Naive thymus-derived CD4-positive, alpha-beta T cell (primary cell): ENCODE measurements at places on chromosomes 4 and X. TPM values are rescaled to one million over a fixed set of nuclear protein-coding genes. Genes with fewer than 3 reads are reported as not detected.

DNA sequence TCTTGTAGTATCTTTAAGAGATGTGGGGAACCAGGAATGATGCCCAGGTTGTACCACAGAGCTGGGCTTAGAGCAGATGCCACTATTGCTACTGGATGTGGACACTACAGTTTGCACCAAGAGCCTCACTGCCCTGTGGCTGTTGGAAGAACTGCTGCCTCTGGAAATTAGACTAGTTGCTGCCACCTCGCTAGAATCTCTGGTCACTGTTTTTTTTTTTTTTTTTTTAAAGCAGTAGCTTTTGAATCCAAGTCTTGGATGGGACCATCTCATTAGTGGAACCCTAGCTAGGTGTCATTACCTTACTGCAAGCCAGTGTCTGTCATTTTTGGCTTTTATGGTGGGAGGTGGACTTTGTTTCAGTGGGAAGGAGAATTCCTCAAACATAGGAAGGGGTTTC is 105.5 kb downstream of the ARHGAP10 start:
- DNase-seq, result no peak

DNA sequence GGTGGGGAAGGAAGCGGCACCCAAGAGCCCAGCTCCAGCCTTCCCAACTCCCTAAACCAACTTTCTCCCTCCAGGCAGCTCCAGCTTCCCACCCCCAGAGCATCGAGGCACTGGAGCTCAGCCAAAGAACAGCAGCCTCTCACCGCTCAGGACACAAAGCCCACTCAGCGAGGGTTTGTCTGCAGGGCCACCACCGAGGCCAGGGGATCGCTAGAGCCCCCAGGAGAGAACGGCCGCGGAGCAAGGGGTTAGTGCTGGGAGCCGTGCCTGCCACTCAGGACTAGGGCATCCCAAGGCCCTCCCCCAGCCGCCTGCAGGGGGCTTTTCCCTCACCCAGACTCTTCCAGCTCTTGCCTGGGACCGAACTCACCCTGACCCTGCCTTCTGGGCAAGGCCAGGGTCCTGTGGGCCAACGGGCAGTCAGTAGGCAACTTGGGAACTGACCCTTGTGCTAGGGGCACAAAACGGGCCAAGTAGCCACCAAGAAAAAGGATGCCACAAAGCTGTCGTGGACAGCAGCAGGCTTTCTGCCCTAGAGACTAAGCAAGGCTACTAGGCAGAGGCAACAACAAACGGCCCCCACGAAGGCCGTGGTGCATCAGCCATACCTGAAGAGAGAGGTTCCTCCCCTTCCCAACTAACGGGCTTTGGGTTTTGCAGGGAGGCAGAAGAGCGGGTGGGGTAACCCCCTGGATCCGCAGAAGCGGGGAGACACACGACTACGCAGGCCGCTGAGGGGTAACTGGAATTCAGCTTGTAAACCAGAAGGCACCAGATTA is 2.3 kb downstream of the HCFC1 start:
- DNase-seq, result no peak

DNA sequence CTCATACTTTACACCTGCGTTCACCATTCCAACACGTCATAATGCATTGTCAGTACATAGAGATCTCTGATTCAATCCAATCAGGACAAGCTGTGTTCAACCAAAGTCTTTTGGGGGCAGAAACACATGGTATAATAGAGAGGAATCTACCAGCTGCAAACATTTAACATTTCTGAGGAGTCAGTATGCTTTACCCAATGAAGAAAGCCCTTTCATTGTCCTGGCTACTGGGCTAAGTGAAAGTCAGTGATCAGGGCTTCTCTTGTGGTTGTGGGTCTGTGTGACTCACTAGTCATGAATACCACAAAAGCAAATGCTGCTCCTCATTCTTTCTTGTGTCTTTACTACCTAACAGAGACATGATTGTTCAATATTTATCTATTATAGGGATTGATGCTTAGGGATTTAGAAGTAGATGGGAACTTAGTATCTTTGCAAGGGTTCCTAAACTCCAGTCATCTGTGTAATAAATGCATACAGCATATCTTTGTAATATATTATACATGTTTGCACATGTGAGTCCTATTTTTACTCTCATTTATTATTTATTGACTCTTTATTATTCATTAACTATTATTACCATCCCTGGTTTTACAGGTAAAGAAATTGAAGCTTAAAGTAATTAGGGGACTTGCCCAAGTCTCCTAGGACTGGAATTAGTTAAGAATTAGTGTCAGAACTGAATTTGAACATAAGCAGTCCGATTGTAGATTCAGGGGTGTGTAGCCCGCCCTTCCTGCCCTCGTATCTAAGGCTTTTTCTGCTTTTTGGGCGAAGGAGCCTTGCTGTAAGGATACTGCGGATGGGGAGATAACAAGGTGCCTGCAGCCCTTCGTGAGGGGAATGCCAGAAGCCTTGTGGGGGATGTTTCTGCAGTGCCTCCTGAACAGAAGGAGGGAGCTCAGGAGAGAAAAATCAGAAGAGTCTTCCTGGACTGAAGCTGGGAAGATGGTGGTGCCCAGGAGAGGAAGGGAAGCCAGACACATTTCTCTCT is 353.1 kb upstream of the BOD1L1 start:
- DNase-seq, result no peak

- no peak for DNase-seq
These were observed 1.8 kb upstream of the KDM6A start for GRCh38 chrX:44871114-44871645.

DNA sequence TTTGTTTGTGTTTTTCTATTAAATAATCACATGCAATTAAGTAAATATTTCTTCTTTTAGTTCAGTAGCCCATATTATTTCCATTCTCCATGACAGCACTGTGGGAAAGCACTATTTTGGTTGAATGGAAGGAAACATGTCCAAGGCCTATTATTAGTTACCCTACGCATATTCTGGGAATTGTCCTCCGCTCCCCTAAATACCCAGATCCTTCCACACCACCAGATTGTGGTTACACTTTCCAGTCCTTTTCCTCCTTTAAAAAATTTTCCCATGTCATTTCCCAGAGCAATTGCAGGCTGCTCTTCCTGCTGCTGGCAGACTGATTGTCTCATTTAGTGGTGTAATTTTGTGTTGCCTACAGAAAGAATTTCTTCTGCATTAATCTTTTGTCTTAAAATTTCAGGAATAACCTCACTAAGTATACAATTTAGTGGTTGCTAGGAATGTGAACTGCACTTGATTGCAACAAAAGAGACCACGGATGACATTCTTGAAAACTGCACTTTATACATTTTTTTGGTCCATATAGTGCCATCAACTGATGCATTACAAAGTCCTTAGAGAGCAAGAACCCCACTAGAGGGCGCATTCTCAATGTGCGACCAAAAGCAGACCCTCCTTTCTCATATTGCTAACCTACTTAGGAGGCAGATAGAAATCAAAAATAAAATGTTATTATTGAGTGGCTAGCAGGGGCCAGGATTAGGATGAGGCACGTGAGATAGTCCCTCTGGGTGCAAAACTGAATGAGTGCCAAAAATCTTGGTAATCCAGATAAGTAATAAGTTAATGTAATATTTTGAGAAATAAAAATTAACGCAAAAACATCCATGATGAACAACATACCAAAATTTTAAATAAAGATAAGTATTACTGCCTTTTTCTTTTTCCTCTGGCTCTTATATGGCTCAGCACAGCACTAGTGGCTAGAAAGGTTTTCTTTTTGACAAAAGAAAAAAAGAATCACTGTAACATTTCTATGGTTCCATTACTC is 98.8 kb upstream of the IQCM start:
- no peak for DNase-seq

Gene NR0B1
- total RNA-seq, result not detected

Gene CXCL1
- not detected in 2 replicates for total RNA-seq

- no peak for DNase-seq
These were observed 90.3 kb downstream of the RAPGEF2 start for GRCh38 chr4:159193046-159193620.

DNA sequence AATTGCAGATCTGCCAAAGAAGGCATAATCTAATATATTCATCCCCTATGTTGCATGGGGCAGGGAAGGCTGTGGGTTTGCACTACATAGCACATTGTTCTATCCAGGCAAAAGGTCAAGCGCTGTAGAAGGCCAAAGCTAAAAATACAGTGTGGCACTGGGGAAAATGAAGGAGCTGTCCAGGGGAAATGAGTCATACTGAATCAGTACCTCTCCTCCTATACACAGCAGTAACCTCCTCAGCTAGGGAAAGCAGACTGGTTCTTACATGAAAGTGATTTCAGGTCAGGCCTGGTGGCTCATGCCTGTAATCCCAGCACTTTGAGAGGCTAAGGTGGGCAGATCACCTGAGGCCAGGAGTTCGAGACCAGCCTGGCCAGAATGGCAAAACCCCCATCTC is 31.0 kb upstream of the SLC25A4 start:
- DNase-seq, result no peak

- DNase-seq, result no peak
These were observed 586.7 kb downstream of the GBA3 start for GRCh38 chr4:23279377-23279986.

GRCh38 chr4:4254666-4255065 is 6.6 kb upstream of the TMEM128 start:
- DNase-seq, result no peak

DNA sequence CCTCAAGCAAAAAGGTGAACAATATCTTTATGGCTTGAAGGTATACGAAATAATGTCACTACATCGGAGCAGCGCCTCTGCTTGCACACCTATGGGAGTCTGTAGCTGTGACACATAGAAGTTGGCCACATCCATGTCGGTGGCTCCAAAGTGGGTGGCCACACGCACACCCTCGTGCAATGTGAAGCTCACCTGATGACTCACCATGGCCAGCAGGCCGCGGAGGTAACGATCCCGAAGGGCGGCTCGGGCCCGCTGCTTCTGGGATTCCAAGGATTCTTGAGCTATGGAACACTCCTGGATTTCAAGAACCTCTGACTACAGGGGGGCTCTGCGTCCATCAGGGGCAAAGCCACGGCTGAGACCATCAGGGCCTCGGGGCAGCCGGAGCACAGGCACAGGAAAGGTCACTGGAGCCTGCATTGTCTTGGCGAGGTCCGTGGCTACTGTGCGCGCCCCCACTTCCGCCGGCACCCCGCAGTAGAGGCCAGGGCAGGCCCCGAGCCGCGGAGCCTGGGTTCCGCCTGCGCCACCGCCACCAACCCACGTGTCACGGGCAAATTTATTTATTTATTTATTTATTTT is 25.2 kb downstream of the NYX start:
- DNase-seq, result no peak

GRCh38 chr4:149955780-149956390 is 122.4 kb upstream of the DCLK2 start:
- no peak for DNase-seq

DNA sequence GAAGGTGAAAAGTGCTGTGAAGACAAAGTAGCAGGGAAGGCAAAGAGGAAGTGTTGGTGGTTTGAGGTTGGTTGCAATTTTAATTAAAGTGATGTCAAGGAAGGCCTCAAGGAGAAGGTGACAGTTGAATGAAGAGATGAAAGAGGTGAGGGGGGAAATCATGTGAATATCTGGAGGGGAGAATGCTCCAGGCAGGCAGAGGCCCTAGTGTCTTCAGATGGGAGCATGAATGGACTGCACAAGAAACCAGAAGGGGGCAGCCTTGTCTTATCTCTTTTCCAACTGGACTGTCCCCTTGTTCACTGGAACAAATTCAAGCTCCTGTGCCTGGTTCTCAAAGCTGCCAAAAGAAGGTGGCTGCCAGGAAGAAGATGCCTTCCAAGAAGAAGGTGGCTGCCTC is 68.4 kb downstream of the MAOB start:
- no peak for DNase-seq

Gene SLC6A8
- total RNA-seq, result 1.9 and 2.0 TPM in 2 replicates

Gene SSX7
- total RNA-seq, result not detected in 2 replicates

Gene TMSB15C
- 4.6 TPM for total RNA-seq

- DNase-seq, result no peak
These were observed 29.9 kb downstream of the DKK2 start for GRCh38 chr4:107006218-107006617.

Gene HSFX1
- total RNA-seq, result 0.50 TPM

DNA sequence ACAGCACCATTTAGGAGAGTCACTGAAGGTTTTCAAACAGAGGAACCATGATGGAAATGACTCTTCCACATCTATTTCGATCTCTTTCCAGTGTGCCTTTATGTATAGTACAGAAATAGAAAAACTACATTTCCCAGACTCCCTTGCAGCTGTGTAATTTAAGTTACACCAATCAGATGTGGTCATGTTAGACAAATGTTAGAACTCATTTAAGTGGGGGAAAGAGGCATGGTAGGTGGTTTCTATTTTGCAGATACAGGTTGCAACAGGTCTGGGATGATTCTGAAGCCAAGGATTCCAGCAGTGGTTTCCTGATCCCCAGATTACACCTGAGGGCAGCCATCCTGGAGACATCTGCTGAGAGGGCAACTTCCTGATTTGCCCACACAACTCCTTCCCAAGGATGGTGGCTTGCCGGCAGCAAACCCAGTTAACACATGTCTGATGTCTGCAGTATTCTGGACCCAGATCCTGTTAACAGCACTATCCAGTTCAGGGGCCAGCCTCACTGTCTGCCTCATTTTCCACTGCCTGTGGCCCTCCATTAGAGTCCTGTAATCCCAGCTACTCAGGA is 38.7 kb upstream of the PDK3 start:
- peak; percentile 9 for DNase-seq

GRCh38 chr4:8732092-8732491 is 139.5 kb downstream of the CPZ start:
- no peak for DNase-seq

DNA sequence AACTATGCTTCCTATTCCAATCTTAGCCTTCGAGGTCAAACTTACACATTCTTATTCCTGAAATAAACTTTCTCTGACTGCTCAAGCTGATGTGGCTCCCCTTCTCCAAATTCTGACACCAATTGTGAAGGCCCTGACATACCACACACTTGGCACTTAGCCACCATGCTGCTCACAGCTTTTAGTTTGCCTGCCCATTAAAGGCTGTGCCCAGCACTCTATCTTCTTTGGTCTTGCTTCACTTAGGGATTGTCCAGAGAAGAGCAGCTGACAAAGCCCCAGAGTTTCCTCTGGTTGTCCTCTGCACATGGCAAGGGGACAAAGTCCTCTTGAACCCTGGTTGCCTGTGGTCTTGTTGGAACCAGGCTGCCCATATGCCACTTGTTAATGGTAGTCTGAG is 126.1 kb downstream of the ARHGEF9 start:
- DNase-seq, result no peak
